ENCODE measurements at places on chromosomes 2 and 18.

DNA sequence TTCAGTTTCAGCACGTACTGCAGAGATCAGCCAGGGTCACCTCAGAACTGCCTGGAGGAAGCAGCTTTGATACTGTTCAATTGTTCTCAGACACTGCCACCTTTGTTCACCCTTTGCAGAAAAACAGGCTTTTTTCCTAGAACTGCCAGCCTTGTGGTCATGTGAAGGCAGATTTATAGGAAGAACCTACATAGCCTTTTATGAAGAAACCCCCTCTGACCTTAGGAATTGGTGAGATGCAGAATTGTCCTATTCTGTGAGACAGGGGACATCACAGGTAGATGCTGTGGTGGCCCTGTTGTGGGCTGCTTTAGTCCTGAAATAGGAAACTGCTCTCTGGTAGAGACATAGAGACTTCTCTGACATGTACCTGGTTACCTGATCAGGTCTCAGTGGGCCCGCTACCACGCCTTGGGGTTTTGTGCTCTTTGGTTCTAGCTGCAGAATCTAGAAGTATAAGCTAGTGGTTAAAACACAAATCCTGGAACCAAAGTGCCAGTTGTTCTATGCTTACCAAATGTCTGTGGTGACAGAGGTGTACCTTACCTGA, 206.6 kb downstream of the AGPS start:
- no peak for DNase-seq

DNA sequence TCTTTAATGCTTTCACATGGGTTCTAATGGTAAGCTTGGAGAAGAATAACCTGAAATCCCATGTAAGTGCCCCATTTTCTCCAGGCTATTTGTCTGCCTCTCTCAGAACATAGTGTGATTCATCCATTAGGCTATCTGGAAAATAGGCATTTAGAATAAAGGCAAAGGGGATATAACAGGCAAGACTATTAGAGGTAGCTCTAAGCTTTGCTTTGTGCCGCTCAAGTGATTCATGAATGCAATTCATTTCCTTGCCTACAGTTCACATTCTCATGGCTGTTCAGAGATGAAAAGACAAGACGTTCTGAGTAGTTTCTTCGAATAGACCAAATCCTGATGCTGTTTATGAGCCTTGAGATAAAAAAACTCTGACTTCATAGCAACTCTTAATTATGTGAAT, 101.7 kb downstream of the ANKRD44 start:
- no peak for DNase-seq

- DNase-seq: no peak
These were observed 56.8 kb upstream of the DNMT3A start for GRCh38 chr2:25398534-25398933.

- no peak for DNase-seq
These were observed 91.3 kb upstream of the COPS8 start for GRCh38 chr2:236994361-236994760.

- no peak for DNase-seq
These were observed 4.9 kb downstream of the NPAS2 start for GRCh38 chr2:100824842-100825241.

DNA sequence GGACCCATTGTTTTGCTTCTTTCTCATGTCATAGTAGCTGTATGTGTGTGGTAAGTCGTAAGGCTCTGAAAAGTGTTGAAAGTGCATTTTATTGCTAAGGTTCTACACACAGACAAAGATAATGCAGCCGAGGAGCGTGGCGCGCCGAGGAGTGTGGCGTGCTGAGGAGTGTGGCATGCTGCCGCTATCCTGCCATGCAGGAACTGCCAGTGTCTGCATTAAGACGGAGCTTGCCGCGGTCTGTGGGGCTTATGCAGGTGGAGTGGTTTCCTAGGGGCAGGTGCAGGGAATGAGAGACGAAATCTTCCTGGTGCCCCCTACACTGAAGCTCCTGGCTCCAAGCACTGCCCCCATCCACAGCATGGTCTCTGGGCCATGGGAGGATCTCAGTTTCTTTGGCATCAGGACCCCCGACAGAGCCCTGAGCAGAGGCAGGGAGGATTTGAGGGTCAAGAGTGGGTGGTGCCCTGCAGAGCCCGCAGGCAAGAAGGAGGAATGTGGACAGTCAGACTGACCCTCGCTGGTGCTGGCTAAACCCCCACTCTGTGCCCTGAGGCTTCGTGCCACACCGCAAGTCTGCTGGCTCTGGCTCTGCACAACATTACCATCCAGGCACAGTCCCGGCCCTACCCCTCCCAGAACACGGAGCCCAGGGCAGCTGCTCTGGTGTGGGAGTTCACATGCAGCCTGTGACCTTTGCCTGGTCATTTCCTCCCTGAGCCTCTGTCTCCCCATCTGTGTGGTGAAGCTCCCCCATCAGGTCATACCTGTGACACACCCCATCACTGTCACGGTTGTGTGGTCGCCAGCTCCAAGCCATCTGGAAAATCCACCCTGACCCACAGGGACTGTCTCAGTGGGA, 3.2 kb downstream of the SNED1 start:
- DNase-seq: no peak

DNA sequence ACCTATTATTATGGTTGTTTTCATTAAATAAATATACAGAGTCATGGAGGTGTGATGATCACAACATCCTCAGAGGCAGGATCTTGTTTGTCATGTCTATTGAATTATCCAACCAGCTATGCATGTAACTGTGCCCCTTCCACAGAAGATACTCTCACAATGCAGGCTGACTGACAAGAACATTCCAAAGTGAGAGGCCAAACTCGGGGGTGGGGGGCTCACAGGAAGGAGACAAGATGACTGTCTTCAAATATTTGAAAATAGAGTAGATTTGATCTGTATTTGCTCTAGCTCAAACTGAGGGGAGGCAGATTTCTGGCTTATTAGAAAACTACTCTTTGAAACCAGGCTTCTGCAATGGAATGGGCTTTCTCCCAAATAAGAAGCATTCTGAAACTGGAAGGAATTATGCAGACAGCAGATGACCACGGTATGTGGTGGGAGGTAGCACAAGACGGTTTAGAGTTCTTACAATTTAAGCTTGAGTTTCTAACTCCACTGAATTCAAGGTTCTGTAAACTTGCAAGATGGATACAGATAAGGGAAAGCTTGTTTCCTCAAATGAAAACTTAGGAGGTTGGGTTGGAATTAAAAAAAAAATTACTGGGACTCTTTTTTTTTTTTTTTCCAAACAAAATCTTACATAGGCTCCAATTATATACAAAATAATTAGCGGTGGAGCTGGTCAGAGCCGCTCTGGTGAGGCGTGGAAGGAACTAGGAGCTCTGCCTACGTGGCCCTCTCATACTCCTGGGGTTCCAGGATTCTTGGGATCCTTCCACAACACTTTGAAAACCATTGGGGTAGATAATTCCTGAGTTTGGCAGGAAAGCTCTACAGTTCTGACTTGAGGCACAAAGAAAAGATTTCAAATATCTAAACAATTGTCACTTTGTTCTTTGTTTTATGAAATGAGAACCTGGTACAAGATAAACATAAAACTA, 79.3 kb downstream of the PLA2R1 start:
- DNase-seq: no peak

DNA sequence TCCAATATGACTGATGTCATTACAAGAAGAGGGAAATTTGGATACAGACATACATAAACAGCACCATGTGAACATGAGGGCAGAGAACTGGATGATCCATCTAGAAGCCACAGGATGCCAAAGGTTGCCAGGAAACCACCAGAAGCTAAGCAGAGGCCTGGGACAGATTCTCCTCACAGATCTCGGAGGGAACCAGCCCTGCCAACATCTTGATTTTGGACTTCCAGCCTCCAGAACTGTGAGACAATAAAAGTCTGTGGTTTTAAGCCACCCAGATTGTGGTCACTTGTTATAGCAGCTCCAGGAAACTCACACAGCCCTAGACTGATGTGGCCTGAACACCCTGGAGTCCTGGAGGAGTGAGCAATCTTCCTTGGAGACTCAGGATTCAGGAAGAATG, 351.6 kb downstream of the EIPR1 start:
- DNase-seq: no peak

- no peak for DNase-seq
These were observed 451.7 kb upstream of the HS6ST1 start for GRCh38 chr2:128770143-128771085.

DNA sequence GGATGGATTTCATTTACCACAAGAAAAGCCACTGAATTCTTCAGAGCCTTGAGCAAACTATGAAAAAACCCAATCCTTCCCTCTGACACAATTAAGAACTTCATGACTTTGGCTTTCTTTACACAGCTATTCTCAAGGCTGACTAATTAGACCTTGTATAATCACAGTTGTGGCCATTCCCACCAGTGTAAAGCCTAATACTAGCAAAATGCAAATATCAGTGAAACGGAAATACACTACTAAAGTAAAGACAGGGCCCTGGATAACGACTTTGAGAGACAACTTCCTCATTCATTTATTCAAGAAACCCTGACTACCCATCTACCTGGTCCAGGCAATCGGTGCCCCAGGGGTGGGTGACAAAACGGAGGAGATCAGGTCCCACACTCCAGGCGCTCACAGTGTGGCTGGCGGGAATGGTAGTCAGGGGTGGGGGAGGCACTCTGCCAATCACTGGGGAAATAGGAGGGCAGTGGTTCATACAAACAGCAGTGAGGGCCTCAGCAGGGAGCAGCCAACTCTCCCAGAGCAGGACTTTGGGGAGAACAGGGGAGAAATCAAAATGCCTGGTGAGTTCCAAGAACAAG, 28.1 kb downstream of the TMEM163 start:
- no peak for DNase-seq
